HAP-1 (cell line): ENCODE measurements at places on chromosomes 11 and 22.

DNA sequence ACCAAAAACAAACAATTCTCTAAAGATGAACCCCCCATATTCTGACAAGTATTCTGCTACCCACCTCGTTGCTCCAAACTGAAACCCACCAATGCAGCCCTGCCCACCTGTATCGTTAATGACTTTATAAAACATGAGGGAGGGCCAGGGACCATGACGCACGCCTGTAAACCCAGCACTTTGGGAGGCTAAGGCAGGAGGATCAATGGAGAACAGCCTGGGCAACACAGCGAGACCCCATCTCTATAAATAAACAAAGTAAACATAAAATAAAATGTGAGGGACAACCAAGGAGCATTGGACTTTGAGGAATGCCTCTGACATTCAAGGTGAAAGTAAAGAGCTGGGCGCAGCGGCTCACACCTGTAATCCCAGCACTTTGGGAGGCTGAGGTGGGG, 39.8 kb upstream of the ATXN10 start:
- DNase-seq, result no peak

GRCh38 chr11:18498039-18498438, 28.7 kb downstream of the TSG101 start:
- no peak for DNase-seq

- no peak for DNase-seq
Measured at GRCh38 chr22:20979243-20979809, 2.8 kb upstream of the LZTR1 start.

GRCh38 chr22:47997052-47997590, 1234.7 kb downstream of the TBC1D22A start:
- no peak for DNase-seq

- DNase-seq, result no peak
Measured at GRCh38 chr11:48041877-48042695, 61.7 kb downstream of the PTPRJ start.

DNA sequence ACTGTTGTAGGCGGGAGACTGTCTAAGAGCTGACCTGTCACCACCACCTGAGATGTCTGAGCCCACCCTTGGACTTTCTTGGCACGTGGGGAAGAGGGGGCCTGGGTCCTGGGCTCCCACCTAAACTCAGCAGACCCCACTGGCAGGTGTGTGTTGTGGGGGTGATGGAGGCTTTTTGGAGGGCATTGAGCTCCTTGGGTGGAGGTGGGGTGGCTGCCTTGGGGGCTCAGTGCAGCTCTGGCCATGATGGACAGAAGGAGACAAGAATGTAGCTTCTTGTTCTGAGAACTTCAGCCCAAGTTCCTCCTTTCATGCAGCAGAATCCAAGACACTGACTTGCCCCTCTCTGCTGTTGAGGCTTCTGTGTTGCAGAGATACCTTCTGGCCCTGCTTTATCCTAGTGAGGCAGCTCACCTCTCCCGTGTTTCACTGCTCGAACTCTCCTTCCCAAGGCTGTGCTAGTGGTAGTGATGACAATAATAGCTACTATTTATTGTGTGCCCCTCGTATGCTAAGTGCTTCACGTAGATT, 116.6 kb upstream of the OR4B1 start:
- DNase-seq, result no peak

DNA sequence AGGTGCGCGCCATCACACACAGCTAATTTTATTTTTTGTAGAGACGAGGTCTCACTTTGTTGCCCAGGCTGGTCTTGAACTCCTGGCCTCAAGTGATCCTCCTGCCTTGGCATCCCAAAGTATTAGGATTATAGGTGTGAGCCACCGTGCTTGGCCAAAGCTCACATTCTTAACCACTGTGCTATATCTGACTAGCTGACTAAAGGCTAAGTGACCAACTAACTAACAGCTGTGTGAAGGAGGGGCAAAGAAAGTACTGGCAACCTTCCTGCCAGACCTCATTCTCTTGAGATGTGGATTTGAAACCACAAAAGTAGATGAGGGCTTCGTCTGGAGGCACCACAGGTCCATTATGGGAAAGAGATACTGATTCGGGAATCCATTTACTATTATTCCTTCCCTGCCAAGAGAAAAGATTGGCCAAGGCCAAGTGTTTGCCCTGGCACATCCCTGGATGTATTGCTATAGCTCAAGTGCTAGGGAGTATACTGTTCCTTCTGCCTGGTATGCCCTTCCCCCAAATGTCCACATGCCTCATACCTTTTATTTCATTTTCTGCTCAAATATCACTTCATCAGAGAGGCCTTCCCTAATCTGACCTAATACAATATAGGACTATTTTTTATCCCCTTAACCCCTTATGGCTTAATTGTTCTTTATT, 52.7 kb upstream of the RRM1 start:
- no peak for DNase-seq

- no peak for DNase-seq
Measured at GRCh38 chr22:30992565-30992964, 23.5 kb downstream of the TUG1 start.

DNA sequence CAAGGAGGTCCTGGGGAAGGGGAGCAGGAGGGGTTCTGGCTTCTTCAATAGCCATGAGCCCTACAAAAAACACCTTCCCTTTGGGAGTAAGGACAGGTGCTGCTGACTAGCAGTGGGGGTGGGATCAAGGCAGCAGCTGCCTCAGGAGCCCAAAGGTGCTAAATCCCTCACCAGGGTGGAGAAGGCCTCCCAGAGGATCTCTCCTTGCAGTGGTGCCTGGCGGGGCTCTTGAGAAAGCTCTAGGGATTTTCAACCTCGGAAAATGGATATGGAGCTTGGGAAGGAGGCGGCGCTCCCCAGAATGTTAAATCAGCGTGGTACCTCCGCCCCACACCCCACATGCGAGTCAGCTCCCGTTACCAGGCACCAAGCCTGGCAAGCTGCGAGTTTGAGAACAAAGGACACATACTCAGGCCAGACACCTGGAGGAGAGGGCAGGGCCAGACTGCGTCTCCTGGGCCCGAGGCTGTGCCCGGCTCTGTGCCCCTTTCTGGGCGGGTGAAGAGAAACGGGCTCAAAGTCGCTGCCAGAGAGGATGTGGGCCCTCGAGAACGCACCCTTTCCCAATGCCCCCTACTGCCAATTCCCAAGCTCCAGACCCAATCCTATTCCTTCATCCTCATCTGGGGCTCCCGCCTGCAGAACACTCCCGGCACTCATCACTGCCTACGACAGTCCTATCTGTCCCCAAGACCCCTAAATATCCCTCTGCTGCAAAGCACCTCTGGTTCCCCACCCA, 139.0 kb downstream of the BRD1 start:
- no peak for DNase-seq

DNA sequence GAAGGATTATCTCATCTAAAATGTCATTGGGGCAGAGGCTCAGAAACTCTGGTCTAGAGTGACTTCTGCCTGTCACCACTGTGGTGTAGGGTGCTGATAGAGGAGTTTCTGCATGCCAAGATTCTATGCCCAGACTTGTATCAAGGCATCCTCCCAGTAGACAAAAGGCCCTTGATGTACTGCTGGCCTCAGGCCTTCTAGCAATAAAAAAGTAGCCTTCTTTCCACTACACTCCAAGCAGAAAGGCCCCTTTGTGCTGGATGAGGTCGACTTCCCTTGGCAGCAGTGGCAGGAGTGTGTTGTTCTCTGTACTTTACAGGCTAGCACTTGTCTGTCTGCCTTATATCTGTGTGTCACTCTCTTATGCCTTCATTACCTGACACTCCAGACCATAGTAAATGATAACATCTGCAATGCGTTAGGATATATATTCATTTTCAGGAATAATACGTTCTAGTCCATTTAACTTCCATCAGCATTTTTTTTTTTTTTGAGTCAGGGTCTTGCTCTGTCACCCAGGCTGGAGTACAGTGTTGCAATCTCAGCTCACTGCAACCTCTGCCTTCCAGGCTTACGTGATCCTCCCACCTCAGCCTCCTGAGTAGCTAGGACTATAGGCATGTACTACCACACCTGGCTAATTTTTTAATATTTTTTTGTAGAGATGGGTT, 49.5 kb upstream of the RRM1 start:
- no peak for DNase-seq

DNA sequence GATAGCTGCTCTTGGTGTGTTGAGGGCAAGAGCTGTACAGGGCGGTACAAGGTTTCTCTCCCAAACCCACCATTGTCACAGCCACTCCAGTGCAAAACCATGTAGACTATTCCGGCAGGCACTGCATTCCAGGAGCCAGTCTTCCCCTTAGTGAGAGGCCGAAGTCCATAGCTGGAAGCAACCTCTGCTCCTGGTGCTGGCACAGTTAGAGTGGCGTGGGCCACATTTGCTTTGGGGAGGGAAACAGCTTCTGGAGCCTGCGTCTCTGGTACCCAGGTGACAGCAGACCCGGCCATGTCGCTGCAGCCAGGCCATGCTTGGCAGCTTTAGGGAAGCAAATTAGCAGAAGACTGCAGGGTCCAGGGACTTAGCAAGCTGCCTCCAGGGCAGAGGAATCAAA, 788.0 kb downstream of the BRD1 start:
- no peak for DNase-seq

DNA sequence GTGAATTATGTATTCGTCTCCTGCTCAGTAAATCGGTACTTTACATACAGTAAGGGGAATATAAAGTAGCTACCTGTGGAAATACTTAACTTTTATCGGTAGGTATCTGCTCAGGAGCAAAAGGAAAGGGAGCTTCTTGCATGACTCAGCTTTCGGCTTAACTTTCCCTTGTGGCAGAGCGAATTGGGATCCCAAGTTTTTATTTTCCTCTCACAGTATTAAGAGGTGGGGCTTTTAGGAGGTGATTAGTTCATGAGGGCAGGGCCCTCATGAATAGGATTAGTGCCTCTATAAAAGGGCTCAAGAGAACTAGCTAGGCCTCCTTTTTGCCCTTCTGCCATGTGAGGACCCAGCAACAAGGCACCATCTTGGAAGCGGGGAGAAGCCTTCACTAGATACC, 18.7 kb downstream of the RCN1 start:
- DNase-seq, result no peak

DNA sequence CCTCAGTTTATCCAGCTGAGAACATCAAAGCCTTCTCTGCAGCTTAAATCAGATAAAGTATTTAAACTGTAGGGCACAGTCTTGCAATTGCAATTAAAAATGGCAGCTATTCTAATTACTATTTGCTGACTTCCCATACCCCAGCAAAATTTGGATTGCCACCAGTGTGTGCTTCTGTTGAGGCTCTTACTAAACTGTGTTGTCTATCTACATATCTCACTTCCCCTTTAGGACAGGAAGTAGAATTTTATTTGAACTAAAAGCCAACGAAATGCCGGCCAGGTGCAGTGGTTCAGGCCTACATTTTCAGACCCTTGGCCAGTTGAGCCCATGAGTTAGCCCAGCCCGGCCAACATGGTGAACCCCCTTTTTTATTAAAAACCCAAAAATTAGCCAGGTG, 7.1 kb downstream of the SAA4 start:
- DNase-seq, result no peak

DNA sequence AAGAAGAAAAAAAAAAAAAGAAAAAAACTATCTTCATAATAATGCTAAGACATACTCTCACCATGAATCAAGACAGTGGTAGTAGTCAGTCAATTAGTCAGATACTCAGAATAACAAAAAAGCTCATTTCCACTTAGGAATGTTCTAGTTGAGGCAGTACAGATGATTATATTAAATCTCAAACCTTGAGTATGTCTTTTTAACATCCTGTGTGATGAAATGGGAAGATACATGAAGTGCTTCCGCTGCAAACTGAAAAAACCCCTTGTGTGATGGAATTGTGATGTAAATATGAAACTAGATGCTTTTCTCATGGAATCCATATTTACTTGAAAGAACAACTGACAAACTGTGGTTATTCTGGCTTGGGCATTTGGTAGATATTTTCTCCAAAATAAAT, 13.7 kb downstream of the AMOTL1 start:
- no peak for DNase-seq

DNA sequence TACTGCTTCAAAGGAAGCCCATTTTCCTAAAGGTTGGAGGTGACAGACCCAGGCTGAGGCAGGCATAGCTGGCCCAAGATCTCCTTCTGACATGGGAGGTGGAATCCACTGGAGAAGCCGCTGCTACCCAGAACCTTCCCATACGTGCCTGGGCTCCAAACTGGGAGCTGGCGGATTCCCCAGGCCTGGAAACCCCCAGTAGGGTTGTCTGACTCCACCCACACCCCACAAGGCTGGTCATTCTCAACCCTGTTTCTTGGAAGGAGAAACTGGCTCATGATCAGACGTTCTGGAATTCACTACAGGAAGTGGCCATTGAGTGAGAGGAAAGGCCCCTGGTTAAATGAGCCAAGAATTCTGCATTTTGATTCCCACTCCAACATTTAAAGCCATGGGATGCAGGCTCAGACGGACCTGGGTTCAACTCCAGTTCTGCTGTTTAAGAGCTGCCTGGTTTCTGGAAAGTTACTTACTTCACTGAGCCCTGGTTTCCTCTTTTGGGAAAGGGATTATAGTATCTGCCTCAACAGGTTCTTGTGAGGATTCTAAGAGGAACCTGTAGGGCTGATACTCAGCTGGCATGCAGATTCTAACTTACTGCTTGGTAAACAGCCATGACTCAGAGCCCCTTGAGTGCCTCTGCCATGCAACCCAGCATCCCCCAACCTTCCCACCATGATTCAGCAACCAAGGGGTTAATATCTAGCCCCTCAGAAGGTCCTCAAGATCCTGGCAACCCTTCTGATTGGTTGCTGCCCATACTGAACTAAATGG, 19.4 kb upstream of the TSKU start:
- DNase-seq, result no peak

DNA sequence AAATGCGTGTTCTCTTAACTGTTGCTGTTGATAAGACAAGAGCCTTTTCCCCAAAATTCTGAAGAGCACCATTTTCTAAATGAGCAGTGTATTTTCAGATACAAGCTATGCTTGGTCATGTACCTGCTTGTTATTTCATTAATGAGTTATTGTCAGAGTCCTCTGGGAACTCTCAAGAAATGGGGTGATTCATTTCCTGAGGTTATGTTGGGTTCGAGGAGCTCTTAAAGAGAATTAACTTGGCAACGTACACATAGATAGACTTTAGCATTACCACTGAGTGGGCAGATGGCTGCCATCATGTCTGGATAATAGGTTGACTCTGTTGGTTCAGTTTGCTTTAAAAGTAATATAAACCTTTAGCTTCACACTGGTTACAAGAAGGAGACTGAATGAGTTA, 87.9 kb upstream of the SORL1-AS1 start:
- DNase-seq, result no peak
